Fibroblast of pulmonary artery (primary cell): ENCODE measurements at places on chromosomes 11 and 22.
A peak's percentile ranks its signal among the peaks of the same experiment; 100 is the strongest.

DNA sequence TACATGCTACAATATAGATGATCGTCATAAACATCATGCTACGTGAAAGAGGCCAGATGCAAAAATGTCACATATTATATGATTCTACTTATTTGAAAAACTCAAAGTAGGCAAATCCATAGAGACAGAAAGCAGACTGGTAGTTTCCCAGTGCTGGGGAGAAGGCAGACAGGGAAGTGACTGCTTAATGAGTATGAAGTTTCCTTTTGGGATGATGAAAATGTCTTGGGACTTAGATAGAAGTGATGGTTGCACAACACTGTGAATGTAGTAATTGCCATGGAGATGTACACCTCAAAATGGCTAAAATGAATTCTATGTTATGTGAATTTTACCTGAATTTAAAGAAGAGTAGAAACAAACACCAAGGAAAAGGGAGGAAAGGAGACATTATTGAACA, 45.2 kb upstream of the EHF start:
- no peak for DNase-seq

GRCh38 chr11:107969219-107969618, 39.5 kb upstream of the CUL5 start:
- DNase-seq, result no peak

GRCh38 chr22:39132281-39132680, 20.2 kb downstream of the CBX7 start:
- DNase-seq, result no peak

DNA sequence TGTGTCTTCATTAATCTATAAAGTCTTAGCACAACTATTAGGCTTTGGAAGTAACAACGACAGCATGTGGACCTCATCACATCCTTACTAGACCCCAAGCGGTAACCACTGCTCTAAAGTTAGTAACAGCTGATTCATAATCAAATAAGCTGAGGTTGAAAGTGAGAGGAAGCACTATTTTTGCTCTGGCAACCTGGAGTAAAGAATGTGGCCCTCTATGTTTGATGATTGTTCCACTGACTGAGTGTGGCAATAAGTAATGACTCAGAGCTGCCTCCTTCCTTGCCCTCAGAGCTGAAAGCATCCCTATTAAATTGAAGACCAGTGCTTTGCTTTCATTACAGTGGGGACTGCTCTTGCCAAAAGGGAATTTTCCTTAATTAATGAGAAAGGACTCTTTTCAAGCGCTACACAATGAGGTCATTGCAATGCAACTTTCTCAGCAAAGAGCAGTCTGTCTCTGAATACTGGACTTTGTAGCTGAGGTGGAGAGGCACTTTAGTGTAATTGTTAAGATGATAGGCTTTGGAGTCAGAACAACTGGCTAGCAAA, 906.1 kb upstream of the RAG2 start:
- peak; percentile 83 for DNase-seq

- no peak for DNase-seq
These were observed 41.5 kb upstream of the CYP2D6 start for GRCh38 chr22:42171946-42172719.

DNA sequence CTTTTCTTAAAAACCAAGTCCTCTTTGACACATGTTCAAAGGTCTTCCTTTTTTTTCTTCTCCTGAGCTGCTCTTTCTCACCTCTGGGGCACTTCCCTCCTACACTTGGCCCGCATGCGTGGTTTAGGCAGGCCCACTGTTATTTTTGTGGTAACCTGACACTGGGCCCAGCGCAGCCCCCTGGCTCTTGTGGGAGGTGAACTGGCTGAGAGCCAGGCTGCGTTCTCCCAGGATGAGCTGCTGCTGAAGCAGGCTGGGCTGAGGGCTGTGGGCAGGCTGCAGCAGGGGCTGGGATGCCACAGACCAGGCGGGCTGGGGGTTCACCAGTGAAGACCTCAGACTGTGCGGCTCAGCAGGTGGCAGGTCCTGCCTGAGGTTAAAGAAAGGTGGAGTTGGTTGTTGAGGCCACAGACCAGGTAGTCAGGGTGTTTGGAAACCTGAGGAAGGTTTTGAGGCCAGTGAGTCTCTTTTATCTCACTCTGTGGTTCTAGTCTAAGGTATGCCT, 72.4 kb downstream of the TEAD1 start:
- peak; percentile 93 for DNase-seq

GRCh38 chr11:27350511-27350910, 12.5 kb downstream of the CCDC34 start:
- peak; percentile 50 for DNase-seq

GRCh38 chr11:118060081-118060661, 16.7 kb upstream of the TMPRSS4 start:
- DNase-seq, result no peak

DNA sequence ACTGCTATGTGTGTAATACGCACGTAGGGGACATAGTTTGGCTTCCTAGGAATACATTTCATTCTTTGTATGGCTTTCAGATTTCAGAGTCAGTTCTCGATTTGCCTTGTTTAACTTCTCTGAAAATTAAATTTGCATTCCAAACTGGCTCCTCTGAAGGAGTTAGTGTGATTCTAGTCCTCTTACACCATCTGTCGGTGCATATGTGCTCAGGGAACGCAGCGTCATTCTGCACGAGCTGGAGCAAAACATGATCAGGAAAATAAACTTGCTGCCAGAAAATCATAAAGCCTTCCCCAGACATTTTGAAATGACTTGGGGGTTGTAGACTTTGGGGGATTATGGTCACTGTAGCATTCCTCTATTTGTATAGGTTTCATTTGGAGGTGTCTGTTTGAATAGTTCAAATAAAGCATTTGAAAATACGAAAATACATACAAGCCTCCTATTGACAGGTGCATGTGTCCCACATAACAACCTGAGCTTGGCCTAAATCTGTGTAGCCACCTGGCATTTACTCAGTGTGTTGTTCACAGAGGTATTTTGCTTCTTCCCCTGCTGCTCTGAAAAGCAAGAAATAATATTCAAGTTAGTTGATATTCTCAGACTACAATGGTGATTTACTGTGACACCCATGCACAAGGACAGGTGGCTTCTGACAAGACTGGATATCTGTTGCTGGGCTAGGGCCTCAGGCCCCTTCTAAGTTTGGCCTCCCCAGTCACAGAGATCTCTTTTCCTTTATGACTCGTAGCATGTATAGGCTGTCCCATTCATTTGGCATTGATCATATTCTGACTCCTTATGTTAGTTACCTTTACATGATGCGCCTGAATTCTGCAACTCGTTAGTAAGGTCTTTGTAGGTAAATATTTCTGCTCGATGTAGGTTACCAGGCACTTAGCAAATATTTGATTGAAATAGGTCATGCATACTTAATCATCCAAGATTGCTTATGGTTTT, 81.6 kb upstream of the SORL1-AS1 start:
- DNase-seq, result peak; percentile 26

DNA sequence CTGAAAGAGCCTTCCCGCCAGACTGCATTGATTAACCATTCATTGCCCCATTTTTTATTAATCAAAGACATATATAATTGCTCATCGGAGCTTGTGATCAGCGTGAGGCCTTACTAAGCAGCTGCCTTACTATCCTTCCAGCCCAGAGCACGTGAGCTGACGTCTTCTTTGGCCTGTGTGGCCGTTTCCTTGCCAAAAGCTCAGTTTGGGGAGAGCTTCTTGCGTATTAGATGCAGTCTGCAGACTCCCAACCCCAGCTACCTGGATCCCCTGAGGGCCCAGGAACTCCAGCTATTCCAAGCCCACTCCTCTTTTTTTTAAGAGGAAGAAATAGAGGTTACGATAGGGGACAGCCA, 784 bp upstream of the SLC43A3 start:
- DNase-seq, result peak; percentile 87

- no peak for DNase-seq
These were observed 2.6 kb downstream of the TBX10 start for GRCh38 chr11:67636962-67637361.

DNA sequence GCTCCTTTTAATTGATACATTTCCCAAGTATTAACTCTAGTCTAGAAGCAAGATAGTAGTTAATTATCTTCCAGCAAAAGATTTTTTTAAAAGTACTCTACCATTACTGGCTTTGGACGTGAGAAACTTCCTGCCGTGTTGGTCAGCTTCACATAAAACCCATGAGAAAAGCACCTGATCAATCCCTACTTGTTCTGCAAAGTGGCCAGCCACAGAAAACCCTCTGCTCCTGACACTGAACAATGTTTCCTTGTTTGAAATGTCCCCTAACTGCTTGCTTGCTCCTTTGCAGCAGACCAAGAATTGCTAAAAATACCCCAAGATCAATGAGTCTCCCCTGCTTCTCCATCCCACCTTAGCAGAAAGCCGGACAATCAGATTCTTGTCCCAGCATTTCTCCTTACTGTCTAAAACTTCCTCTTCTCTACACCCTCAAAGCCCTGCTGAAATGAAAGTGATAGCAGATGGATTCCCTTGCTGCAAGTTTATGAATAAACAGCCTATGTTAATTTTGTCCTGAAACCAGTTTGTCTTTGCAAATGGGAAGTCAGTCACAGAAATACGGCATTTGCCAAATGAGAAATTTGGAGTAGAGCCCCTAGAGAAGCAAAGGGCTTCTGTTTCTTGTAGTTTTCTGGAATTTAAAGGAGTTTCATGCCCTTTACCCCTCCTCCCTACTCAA, 207.1 kb upstream of the ARHGAP20 start:
- no peak for DNase-seq

DNA sequence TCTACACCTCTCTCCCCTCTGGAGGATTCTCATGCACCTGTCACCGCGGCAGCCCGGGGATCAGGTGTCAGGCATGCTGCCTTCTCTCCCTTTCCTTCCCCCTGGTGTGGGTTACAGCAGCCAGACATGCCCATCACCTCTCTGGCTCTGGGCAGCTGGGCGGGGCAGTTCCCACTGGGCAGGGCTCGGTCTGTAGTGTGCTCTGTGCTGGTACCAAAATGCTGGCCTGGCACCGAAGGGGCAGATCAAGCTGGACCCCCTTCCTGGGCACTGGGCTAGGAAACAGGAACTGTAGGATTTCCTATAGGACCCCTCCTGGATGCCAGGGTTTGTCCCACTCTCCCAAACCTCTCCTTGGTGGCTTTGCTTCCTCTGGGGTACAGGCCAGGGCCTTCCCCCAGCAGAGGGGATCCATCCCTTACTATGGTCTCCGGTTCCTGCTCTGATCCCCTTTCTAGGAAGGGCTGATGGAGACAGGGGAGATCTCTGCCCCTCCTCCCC, 821 bp downstream of the GAL3ST1 start:
- DNase-seq, result no peak

GRCh38 chr11:109958821-109959166, 134.4 kb upstream of the ZC3H12C start:
- no peak for DNase-seq

DNA sequence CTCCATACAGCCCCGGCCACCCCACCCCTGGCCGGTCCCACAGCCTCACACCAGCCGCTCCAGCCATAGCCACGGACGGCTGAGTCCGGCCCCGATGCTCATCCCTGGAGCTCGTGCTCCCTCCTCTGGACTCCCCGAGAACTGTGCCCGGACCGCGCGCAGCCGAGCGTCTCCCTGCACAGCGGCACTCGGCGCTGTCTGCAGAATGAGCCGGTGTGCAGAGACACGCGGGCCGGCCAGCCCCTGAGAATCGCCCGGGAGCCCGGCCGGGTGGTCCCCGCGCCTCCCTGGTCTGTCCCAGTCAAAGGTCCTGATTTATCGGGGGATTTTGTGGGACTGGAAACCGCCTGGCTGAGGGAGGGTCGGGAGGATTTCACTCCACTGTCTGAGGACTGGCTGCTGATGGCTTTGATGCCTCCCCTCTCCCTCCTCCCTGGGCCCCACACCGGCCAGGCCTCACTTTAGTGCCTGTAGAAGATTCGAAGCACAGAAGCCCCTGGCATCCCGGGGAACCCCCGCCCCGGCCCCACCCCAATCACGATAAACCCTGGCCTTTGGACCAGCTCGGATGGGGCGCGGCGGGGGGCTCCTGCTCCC, 102.7 kb downstream of the BRD1 start:
- DNase-seq, result peak; percentile 37

GRCh38 chr22:20805972-20806471, 32.1 kb downstream of the SERPIND1 start:
- DNase-seq, result peak; percentile 36

GRCh38 chr11:65411681-65412070, 10.9 kb upstream of the NEAT1 start:
- no peak for DNase-seq

- DNase-seq, result no peak
These were observed 29.8 kb downstream of the ARHGAP42 start for GRCh38 chr11:100716838-100717237.

DNA sequence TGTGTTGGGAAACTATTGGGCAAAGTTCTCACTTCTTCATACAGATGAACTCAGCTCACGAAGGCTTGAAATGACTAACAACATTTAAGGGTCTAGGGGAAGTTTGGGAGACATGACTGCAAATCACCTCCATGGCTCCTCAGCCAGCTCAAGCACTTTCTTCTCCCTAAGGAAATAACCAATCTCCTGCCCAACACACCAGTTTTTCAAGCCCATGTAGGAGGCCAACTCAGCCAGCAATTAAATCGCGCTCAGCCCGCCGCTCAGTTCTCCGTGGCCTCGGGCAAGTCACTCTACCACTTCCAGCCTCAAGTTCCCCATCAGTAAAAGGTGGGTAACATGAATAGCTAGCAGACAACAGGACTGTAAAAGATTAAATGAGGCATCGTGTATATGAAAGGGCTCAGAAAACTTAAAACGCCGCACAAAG, 796 bp downstream of the POLDIP3 start:
- no peak for DNase-seq

DNA sequence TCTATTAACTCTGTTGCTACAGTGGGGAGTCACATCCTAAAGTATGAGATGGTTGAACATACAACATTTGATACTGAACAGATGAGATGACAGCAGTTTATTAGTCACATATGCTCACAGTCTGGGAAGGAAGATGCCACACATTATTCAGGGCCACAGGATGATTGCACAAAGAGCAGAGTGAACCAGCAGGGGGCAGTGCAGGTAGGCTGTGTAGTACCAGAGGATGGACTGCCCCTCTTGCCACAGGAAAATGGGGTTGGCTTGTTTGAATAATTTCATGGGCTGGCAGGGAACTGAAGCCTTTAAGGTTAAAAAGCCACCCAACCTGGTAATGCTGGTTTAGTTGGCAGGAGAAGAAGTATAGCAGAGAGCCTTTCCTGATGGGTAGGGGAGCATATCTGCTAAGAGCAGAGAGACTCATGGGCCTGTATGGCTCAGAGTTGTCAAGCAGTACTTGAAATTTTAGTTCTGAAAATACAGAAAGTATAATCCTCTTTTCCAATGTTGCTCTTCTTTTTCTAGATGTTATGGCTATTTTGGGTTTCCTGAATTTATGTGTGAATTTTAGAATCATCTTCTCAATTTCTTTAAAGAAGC, 180.4 kb upstream of the B3GAT1 start:
- peak; percentile 0 for DNase-seq

DNA sequence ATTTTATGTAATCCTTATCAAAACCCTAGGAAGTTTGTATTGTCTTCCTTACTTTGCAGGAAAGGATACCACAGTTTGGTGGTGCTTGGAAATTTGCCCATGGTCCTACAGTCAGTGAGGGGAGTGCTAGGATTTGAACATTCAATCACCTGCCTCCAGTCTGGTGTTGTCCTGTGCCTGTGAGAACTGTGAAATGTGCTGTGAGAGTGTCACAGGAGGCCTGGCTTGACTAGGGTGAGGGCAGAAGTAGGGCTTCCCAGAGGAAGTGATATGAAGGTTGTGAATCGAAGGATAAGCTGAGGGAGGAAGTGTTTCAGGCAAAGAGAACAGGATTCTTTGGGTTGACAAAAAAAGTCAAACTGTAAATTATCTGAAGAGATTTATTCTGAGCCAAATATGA, 424.4 kb downstream of the TMEM135 start:
- DNase-seq, result no peak
